ENCODE measurements at places on chromosomes 7 and 10.

GRCh38 chr7:128108641-128109423 lies 77.6 kb upstream of the LRRC4 start:
- DNase-seq: no peak

DNA sequence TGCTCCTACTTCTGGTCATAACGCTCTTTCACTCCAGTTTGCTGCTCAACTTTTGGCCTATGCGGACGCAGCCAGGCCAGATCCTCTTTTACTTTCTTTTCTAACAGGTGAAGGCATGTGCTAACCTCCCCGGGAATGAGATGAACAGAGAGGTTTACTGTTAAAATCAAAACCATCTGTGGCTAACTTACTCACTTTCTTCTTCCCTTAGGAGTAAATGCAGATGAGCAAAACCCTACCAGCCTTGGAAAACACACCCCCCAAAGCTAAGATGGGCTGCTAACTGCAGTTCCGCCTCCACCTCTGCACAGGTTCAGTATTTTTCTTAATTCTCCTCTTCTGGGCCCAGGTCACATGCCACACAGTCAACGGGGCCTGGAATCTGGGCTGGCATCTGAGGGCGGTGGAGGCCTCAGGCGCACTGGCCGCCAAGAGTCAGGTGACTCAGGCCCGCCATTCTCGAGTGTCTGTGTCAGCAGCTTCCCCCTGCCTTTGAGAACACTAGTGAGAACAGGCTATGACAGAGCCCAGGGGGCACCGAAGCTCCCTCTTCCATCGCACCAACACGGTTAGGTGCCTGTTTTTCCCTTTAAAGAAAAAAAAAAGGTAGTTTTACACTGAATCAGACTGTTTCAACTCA lies 11.1 kb downstream of the FAM53B start:
- peak; percentile 58 for DNase-seq

DNA sequence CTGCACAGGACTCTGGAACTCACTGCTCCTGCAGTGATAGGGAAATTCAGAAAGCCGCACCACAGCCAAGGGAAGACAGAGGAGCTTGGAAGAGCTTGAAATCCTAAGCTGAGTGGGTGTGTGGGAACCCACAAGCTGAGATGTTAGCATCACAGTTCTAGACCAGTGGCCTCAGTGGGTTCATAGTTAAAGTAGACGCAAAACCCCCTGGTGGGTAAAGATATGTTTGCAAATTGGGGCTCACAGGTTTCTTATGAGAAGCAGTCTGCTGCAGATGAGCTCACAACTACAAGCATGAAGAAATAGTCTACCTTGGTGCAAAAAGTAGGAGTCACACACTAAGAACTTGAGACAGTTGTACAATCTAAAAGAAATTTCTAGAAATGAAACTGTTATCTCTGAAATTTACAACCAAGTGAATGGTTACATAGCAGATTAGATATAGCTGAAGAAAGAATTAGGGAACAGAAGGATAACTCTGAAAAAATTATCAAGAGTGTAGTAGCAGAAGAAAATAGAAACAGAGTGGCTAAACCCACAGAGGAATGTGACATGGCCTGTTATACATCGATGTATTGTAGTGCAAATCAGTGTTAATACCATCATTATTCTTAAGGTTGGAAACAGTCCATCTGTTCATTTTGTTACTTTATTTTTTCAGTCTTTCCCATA lies 77.2 kb downstream of the DYNC2I1 start:
- DNase-seq: no peak

GRCh38 chr10:91614225-91614624 lies 18.6 kb downstream of the PPP1R3C start:
- no peak for DNase-seq

GRCh38 chr7:77684030-77684429 lies 12.2 kb upstream of the RSBN1L start:
- DNase-seq: no peak

GRCh38 chr7:28411876-28412662 lies at the start of gene CREB5:
Gene CREB5, plus strand, starts transcription at chr7:28412518. Its CDS starts 397 bp downstream, at chr7:28412915.
- no peak for DNase-seq

- DNase-seq: no peak
Observed at GRCh38 chr10:14240253-14241189, 90.2 kb downstream of the FRMD4A start.

DNA sequence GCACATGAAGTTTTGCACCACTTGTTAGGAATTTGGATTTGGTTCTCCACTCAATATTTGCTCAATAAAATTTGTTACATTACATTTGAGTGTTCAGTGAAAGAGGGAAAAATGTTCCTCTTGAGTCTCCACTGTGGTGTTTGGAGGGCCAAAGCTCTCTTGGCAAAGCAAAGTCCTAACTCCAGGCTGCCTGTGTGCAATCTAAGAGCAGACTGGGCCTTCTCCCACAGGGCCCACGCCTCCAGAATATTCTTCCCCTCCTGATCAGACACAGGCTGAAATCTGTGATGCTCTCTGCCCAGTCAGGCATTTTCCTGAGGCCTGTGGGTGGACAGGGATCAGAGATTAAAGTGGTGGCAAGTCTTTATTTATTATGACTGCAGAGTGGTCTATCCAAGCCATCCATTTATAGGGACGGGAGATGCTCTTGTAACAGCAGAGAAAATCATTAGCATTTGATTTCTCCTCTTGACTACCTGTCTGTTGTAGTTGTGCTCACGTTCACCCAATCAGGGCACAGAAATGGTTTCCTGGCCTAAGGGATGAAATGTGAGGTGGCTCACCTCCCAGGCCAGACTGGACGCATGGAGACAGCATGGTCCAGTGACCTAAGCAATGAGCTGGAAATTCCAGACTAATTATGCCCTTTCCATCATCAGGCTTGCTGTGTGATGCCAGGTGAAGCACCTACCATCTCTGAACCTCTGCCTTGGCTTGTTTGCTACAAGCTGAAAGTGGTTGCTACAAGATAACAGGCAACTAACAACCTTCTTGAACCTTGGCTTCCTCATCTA lies 147.1 kb upstream of the NRBF2 start:
- no peak for DNase-seq

- no peak for DNase-seq
Observed at GRCh38 chr7:134691546-134692343, 45.1 kb downstream of the BPGM start.

- DNase-seq: no peak
Observed at GRCh38 chr10:100878291-100878910, 34.4 kb upstream of the SLF2 start.

DNA sequence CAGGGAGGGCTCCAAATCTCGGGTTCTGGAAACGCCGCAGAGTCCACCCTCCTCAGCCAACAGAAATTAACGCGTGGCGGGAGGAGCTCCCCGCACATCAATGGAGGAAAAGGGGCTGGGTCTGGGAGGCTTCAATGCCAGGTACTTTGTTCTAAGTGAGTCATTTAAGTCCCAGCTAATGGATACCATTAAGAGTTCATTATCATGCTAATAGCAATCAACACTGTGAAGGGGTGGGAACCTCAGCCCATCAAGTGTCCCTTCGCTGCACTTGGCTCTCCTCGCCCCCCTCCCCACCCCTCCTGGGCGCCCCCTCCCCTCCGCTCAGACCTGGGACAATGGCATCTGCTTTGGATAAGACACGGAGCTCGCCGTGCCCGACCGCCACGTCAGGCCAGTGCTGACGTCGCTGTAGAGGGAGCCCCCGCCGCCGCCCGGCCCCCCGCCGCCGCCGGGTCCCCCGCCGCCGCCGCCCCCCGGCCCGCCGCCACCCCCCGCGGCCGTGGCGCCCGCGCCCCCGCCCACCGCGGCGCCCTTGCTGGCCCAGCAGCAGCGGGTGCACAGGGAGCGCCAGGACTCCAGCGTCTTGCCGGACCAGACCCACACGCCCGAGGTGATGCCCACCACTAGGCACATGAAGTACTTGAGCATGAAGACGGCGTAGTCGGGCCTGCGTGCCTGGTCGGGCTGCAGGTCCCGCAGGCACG lies 2.9 kb downstream of the FZD8 start:
- DNase-seq: no peak

GRCh38 chr10:101484175-101484745 lies 103.8 kb downstream of the POLL start:
- no peak for DNase-seq

- DNase-seq: no peak
Observed at GRCh38 chr7:22569586-22570321, 69.8 kb upstream of the STEAP1B start.

GRCh38 chr10:11828682-11829284 lies 5.6 kb downstream of the PROSER2 start:
- no peak for DNase-seq

DNA sequence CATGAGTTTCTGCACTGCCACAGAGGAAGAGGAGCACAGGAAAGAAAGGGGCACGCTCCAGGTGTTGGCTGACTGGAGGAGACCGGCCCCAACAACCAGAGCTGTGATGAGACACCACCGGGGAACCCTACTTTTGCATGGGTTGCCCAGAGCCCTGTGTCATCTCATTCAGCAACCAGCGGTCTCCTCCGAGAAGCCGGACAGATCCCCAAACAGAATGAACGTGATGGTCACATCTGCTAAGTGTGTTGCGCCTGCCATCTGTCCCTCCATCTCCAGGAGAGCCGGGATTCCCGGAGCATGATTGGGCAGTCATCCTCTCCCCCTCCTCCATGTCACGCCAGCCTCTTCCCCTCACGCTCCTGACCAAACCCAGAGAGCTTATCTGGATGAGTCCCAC lies 22.9 kb downstream of the PARP12 start:
- DNase-seq: no peak

- no peak for DNase-seq
Observed at GRCh38 chr10:71580926-71581325, 138.7 kb downstream of the C10orf105 start.

GRCh38 chr7:41574377-41574776 lies 128.5 kb downstream of the INHBA start:
- DNase-seq: no peak

GRCh38 chr10:96072674-96073073 lies 29.3 kb downstream of the CCNJ start:
- DNase-seq: no peak

- DNase-seq: no peak
Observed at GRCh38 chr7:148954766-148955165, 70.7 kb upstream of the EZH2 start.

DNA sequence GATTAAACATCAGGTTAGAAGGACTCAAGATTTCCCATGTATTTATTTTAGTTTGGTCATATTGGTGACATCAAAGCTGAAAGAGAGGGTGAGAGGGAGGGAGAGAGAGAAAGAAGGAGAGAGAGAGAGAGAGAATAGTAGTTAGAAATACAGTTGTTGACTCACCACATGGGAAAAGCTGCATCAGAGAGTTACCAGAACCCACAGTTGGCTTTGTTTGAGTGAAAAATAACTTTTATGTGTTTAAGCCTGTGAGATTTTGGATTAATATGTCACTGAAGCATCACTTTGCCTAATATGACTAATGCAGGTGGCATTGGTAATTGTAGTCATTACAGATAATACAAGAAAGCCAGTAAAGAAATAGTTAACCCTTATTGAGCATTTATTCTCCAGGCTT lies 303.9 kb downstream of the REEP3 start:
- DNase-seq: no peak

GRCh38 chr7:116683786-116684185 lies 11.8 kb downstream of the MET start:
- DNase-seq: no peak

DNA sequence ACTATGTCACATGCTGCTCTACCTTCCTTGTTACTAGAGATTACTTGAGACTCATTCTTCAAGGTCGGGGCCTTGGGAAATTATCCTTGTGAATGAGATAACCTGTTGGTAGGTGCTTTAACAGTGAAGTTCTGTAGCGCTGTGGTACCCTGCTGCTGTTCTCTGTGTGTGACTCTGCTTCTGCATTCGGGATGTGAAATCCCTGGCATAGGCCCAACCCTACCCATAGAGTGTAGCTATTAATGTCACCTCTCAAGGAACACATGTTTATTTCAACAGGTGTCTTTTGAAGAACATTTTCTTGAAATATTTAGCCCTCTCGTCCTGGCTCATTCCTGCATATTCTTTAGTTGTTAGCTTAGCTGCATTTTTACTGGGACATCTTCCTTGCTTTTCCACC lies 41.8 kb upstream of the TMEM236 start:
- no peak for DNase-seq

DNA sequence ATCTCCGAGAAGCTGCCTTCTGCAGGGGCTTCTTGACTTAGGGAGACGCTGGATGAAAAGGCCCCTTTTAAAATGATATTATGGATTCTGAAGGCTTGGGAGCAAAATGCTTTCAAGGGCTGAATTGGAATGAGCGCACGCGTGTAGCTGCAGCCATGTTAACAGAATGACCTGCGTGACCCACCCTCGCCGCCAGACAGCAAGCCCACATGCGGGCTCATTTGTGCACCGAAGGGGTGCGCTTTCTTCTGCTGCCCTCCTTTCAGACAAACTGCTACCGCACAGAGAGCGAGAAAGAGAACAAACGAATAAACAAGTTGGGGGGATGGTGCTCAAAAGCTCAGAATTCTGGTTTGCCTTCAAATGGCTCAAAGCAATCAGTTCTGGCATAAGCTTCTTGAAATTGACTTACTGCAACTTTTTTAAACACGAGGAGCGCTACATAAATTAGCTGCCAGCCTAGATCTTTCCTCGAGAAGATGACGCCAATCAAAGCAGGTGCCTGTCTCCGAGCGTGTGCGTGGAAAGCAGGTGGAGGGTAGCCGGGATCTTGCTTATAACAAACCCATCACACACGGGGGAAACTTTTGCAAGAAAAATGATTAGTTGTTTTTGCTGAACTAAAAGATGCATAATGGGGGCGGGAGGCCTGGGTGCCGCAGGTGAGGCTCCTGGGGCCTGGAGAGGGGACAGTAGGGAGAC lies 268.4 kb downstream of the MAD1L1 start:
- no peak for DNase-seq

DNA sequence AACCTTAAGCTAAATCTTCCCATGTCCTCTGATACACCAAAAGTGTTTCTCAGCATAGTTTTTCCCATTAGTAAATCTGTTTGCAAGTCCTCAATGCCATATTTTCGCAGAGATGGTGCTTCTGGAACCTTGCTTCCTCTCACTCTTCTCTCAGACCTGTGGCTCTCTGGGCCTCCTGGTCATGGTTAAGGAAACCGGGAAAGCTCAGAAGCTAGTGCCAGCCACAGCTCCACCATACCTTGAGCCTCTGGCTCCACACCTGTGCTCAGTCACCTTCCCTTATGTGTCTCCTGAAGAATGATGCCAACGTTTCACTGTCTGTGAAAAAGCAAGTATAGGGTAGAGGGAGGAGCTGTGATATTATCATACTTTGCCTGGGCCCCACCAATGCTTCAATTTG lies 149.6 kb downstream of the CYP26A1 start:
- no peak for DNase-seq

DNA sequence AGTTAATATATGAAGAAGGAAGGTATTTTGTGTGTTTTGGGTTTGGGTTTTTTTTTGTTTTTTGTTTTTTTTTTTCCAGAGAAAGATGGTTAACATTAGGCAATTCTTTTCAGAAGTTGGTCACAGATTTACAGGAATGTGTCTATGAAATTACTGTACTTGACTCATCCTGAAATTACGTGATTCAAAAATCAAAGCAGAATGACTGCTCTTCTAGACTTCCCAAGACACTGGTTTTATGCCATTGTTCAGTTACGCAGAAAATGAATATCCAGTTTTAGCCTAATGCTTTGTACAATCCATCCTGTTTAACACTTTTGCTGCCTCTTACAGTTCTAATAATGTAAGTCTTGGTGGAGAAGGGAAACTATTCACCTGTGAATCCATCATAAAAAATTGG lies 39.7 kb upstream of the CELF2 start:
- no peak for DNase-seq

GRCh38 chr7:31052841-31053601 lies 913 bp downstream of the ADCYAP1R1 start:
- no peak for DNase-seq

All from activated T-cell treated with anti-CD3 and anti-CD28 coated beads, Interleukin-2, amount 50 U/mL, for 1 hour (primary cell).